ENCODE measurements at places on chromosomes 3 and 15. TPM values are rescaled to one million over a fixed set of nuclear protein-coding genes. Genes with fewer than 3 reads are reported as not detected.

MME gene
- total RNA-seq, result 160 TPM

EIF5A2 gene
- 4.9 TPM for total RNA-seq

DAZL gene
- not detected for total RNA-seq

ONECUT1 gene
- not detected for total RNA-seq

LAMB2 gene
- 537 TPM for total RNA-seq

MAPKAPK3 gene
- 65.6 TPM for total RNA-seq

ESYT3 gene
- total RNA-seq, result 3.4 TPM

MRPS11 gene
- total RNA-seq, result 26.4 TPM

C3orf20 gene
- 0.18 TPM for total RNA-seq

ARGFX gene
- total RNA-seq, result not detected

GPR176 gene
- total RNA-seq, result 14.4 TPM

BOC gene
- 40.6 TPM for total RNA-seq

SPESP1 gene
- 1.6 TPM for total RNA-seq

RYR3 gene
- total RNA-seq, result 10.8 TPM

THBS1 gene
- 309 TPM for total RNA-seq

GOLGA8J gene
- 0.12 TPM for total RNA-seq

ADGRG7 gene
- total RNA-seq, result not detected

TEX55 gene
- not detected for total RNA-seq

SPTSSB gene
- 7.4 TPM for total RNA-seq

CA12 gene
- total RNA-seq, result 178 TPM

Data from metanephros (tissue), 2 donors.